ENCODE measurements at places on chromosomes 7 and 10.

DNA sequence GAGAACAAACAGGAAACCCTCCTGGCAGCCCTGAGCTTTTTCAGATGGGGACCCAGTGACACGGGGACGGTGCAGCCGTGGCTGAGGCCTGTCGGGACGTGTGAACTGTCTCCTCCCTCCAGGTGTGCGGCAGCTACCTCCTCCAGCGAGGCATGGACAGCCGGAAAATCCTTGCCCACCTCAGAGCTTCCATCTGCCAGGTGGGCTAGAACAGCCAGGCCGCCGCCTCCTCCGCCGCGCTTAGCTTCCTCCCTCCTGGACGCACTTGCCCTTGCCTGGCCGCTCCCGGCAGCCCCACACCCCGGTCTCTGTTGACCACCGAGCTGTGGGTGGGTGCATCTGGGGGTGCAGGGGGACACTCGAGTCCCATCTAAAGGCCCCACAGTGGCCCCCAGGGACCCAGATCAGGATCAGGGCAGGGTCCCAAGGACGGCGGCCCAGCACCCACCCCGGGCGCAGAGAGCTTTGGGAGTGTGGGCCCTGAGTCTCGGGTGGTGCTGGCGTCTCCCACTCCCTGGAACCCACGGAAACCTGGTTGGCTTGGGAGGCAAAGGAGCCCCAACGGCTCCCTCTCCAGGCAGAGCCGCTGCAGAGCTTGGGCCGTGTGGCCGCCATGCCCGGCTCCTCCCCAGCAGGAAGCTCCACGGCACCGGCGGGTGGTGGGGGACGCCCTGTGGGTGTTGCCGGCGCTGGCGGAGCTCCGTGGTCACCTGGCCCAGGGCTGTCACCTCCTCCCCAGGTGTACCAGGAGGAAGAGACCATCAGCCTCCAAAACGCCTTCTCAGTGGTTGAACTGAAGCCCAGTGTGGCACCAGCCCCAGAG lies 32.9 kb upstream of the UTF1 start:
- DNase-seq = no peak

GRCh38 chr7:45690762-45691150 lies 116.6 kb downstream of the ADCY1 start:
- no peak for DNase-seq

GRCh38 chr7:39700932-39701331 lies 77.6 kb downstream of the RALA start:
- DNase-seq = no peak

GRCh38 chr7:52851547-52851946 lies 183.9 kb upstream of the POM121L12 start:
- DNase-seq = no peak

GRCh38 chr10:83229991-83230390 lies 909.3 kb upstream of the GHITM start:
- no peak for DNase-seq

DNA sequence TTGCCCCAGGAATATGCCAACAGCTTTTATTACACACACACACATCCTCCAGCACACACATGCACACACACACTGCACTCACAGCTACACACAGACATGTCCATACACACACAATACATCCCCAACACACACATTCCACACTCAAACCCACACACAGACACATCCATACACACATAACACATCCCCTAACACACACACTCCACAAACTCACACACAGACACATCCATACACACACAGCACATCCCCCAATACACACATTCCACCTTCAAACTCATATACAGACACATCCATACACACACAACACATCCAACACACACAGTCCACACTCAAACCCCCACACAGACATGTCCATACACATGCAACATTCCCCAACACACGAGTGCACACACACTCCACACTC lies 19.1 kb downstream of the SH3PXD2A start:
- no peak for DNase-seq

DNA sequence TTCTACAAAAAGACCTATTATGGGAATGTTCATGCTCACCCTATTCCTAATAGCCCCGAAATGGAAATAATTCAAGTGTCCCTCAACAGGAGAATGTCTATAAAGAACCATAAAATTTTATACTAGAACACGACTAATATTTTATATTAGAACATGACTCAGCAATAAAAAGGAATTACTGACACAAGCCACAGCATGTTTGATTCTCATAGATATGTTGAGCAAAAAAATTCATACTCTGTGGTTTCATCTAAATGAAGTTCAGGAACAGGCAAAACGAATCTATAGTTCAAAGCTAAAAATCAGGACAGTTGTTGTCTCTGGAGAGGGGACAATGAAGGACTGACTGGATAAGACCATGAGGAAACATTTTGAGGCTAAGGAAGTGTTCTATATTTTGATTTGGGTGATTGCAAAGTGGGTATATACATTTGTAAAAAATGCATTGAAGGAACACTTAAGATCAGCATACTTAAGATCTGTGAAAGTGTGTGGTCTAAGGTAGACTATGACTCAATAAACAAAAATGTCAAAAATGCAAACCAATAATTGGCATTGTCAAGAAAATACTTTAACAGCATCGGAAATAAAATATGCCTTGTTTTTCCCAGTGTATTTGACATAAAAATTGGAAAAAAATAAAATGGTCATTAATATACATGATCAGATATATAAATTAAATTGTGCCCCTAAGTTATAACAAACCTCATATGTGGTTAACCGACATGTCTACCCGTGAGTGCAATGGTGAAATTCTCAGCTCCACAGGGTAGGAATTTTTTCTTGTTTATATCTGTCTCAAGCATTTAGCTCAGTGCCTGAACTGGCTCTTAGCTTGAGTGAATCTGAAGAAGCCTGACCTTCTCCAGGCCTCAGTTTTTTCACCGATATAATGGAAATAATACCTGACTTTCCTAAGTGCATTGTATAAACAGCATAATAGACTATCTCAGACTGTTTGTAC lies 124.9 kb upstream of the CTTNBP2 start:
- no peak for DNase-seq

- DNase-seq = no peak
These were observed 73.3 kb downstream of the ZMIZ1 start for GRCh38 chr10:79142064-79142491.

GRCh38 chr7:128405471-128406313 lies 4.1 kb downstream of the IMPDH1 start:
- no peak for DNase-seq

- DNase-seq = no peak
These were observed 54.4 kb downstream of the COBL start for GRCh38 chr7:51261950-51262795.

GRCh38 chr7:105224884-105225651 lies 163.7 kb downstream of the SRPK2 start:
- DNase-seq = no peak

DNA sequence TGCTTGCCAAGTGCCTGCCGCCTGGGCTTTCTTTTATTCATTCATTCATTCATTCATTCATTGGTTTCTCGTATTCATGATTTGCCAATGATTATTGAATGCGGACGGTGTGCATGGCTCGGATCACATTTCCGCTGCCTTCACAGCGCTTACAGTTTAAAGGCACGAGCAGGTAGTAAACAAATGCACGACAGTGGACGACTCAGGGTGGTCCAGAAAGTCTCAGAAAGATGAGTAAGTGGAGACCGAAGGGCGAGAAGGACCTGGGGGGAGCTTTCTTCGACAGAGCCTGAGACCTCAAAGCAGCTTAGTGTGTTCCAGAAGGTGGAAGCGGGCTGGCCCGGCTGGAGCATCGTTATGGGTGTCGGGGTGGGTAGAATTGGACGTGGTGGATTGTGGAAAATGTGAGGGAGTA lies 506 bp downstream of the MCM10 start:
- no peak for DNase-seq

- no peak for DNase-seq
These were observed 319.9 kb downstream of the BMPER start for GRCh38 chr7:34225193-34225592.

DNA sequence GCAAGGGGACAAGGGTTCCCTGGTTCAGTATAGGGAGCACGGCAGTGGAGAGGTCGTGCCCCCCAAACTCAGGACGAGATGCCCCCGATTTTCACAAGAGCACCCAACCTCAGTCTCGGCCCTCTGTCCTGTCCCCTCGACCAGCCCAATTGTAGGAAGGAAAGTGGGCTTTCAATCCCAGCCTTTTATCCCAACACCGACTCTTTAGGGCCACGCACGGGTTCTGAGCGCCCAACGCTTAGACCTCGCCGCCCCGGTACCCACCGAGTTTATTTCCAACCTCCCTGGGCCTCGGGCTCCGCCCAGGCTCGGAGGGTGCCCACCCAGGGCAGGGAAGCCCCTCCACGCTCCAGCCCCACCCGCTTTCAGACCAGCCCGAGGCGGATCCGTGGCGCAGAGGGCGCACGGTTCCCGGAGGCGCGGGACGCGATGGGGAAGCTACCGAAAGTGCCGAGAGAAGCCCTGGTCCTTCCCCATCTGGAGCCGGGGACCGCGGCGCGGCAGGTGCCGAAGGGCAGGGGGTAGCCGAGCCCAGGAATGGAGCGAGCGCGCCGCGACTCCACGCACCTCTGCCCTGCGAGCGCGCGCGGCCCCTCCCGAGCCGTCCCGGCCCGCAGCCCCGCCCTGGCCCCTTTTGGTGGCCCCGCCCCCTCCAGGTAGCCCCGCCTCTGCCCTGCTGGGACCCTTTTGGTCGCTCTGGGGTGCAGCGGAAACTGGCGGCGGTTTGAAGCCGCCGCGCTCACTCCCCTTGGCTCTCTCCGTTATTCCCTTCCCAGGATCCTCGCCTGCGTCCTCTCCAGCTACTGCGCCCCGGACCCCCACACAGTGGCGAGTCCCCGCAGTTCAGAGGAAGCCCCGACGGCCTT lies 20.4 kb downstream of the GRID2IP start:
- DNase-seq = peak; percentile 58

DNA sequence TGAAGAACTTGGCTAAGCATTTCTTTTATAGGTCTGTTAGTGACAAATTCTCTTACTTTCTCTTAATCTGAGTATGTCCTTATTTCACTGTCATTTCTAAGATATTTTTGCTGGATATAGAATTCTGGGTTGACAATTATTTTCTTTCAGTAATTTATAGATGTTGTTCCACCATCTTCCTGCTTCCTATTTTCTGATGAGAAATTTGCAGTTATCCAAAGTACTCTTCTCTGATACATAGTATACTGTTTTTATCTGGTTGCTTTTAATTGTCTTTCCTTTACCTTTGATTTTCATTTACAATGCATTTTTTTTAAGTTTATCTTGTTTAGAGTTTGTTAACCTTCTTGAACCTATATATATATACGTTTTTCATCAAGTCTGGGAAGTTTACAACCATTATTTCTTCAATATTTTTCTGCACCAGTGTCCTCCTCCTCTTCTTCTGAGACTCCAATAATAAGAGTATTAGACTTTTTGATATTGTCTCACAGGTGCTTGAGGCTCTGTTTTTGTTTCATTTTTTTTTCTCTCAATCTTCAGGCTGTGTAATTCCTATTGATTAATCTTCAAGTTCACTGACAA lies 101.6 kb upstream of the INSIG1 start:
- DNase-seq = no peak

DNA sequence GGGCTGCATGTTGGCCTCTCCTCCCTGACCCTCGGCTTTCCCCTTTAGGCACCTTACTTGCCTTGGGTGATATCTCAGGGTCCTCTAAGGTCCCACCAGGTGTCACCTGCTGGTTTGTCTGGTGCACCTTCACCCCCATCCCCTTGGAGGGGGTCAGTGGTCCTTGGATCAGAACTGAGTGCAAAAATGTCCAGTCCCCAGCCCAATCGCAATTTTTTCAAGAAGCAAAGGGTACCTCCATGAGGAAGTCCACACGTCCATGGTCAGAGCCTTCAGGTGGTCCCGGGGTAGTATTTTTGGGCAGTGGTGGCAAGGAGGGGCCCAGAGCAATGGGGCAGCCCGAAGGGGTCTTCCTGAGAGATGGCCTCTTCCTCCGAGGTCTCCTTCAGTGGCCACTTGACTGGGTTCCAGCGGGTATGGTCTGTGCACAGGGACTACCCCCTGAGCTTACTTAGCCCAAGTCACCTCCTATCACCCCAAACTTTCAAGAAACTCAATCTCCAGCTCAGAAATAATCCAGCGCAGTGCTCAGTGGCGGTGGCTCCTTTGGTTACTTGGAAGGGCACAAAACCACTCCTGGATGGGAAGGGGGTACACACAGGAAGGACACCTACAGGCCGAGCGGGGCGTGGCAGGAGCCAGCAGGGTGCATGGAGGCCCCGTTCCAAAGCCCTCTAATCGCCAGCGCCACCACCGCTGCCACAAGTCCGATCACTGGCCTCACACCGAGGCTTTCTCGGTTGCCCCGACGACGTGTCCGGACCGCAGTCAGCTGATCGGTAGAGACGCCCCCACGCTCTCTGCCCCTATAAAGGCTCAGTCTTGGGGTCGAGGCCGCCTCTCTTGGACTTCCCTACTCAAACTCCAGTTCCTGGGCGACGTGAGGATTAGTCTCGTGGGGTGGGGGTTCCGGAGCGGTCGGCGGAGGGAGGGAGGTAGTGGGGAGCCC lies 4.5 kb downstream of the SAP25 start:
- no peak for DNase-seq

DNA sequence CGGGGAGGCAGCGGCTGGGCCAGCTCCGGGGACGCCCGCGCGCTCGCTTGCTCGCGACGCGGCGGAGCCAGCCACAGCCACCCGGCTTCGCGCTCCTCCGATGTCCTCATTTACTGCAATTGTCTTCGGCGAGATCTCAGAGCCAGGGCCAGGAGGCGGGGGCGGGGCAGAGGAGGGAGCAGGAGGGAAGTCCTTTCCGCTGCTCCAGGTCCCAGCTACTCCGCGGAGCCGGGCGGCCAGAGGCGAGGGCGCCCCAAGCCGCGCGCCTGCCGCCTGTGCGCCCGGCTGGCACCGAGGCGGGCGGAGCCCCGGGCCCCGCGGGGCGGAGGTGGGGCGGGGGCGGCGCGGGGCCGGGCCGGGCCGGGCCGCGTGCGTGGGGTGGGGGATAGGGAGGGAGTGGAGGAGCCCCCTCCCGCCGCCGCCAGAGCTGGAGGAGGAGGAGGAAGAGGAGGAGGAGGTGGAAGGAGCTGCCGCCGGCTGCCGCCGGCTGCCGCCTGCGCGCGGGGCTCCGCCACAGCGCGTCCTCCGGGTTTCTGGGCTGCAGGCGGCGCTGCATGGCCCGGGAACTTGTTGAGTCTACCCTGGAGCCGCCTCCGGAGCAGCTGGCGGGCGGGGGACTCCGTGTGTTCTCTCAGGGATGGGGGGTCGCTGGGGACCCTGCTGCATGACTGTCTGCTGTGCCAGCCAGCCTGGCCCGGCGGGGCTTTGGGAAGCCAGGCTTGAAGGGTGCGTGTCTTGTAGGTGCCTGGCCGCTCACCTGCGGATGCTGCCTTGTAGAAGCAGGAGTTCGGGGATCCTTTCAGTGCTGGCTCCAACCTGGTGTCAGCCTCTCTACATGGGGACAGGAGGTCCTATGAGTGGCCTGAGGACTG lies at the start of gene INSYN2A:
TSS of gene INSYN2A (minus strand) at position 310 of the 872 bp plus-strand sequence. CDS start 20,196 bp downstream, outside the sequence.
- DNase-seq = no peak

Measured in activated CD8-positive, alpha-beta memory T cell treated with anti-CD3 and anti-CD28 coated beads for 1 hour (primary cell).